Skin of body (tissue), 3 donors: ENCODE measurements at places on chromosomes 5 and 9. TPM values are rescaled to one million over a fixed set of nuclear protein-coding genes. Genes with fewer than 3 reads are reported as not detected.
A peak's percentile ranks its signal among the peaks of the same experiment; 100 is the strongest.

DNA sequence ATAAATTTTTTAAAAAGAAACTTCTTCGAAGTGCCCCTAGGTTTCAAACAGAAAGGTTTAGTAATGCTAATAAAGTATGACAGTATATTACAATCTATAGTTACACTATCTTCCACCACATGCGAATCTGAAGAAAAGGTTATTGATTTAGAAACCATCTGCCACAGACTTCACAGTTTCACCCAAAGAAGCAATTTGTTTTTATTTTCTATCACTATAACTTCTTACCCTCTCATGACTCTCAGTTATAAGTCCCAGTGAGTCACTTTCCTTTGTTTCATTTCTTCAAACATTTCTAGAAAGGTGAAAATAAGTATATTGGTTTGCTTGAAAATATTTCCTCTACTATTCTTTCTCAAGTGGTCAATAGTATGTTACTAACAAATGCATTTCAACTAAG lies 93.6 kb downstream of the MCTP1 start:
- DNase-seq: no peak

GRCh38 chr9:87850391-87850790 lies 32.3 kb upstream of the SPATA31E1 start:
- DNase-seq: no peak

DNA sequence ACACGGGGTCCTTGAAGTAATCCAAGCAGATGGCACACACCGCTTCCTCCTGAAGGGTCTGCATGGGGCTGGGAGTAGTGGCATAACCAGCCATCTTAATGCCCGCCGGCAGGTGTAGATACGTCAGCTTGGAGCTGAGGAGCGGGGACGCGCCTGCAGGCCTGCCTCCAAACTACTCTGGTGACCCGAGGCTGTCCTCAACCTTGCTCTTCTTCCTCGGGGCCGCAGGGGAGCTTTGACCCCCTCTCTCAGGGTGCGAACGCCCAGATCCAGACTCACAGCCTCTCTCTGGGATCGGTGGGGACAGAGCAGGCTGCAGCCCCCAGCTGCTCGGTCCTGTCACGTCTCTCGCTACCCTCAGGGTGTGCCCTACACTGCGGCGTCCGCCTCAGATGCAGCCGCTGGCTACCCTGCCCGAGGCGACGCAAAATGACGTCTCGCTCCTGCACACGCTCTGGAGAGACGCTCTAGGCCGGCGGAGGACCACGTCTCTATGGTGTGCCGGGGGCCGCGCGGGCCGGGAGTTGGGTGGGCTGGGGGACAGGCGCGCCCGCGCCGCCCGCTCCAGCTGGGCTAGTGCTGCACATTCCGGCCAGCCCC lies at the start of gene TRIM52:
TRIM52 (minus strand) TSS at position 424 of the 600 bp plus-strand sequence; CDS start at position 94, 330 bp downstream.
- no peak for DNase-seq

GRCh38 chr9:13750061-13750460 lies 470.6 kb upstream of the MPDZ start:
- DNase-seq: no peak

Gene IL4
- total RNA-seq: not detected

DNA sequence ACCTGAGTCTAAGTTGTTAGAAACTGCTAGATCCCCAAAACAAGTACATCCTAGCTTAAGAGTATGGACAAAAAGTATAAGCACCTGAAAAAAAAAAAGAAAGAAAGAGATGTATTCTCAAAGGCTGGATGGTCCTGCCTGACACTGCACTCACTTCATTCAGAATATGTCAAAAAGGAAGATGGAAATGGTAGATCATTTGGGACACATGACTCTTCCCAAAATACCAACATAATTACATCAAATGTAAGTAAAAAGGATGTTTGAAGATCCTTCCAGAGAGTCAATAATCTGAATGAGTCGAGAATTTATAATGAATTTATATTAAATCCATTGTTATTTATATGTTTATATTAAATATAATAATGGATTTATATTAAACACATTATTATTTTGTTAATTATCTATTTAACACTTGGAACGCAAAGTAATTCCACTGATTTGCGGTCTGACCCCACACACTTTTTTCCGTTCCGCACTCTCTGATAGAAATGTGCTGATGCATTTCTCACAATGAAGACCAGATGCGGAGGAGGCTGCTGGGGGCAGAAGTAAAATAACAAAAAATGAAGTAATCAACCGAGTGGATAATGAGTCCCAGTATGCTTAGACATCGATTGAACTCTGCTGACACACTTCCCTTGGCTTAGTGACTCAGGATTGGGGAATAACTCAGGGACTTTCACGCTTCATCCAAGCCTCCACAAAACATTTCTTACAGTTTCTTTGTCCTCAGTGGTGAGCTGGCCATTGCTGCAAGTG lies 201.2 kb downstream of the ADAMTS12 start:
- peak; percentile 66 for DNase-seq

GRCh38 chr9:19188771-19189170 lies 41.7 kb upstream of the DENND4C start:
- DNase-seq: no peak

Gene TPM2
- total RNA-seq: 517 TPM

- DNase-seq: no peak
Observed at GRCh38 chr9:107378006-107378405, 94.9 kb downstream of the RAD23B start.

GRCh38 chr5:101532430-101532829 lies 629.3 kb upstream of the ST8SIA4 start:
- DNase-seq: no peak

GRCh38 chr5:51156838-51157237 lies 226.4 kb upstream of the ISL1 start:
- DNase-seq: no peak

GRCh38 chr5:147538236-147538635 lies 28.4 kb upstream of the DPYSL3 start:
- no peak for DNase-seq

DNA sequence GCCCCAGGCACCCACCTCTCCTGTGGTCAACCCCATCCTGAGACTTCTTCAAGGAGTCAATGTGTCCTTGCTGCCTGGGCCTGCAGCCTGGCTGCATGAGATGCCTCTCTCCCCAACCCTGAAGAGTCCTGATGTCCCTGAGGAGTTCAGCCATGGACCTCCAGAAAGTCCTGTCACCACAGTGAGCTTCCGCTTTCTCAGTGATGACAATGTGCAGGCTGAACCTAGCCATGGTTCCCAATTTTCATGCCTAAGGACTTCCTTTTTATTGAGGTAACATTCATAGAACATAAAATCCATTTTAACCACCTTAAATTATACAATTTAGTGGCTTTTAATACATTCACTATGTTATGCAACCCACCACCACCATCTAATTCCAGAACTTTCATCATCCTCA lies 29.1 kb downstream of the DAP start:
- DNase-seq: no peak

Gene ASPN
- 197 TPM for total RNA-seq

Gene ZDHHC11B
- total RNA-seq: 0.89 TPM

GRCh38 chr9:34343605-34344004 lies 14.2 kb downstream of the NUDT2 start:
- no peak for DNase-seq

GRCh38 chr9:134553061-134553891 lies 88.3 kb upstream of the COL5A1 start:
- DNase-seq: no peak

- no peak for DNase-seq
Observed at GRCh38 chr5:27388755-27389154, 350.4 kb upstream of the CDH9 start.

DNA sequence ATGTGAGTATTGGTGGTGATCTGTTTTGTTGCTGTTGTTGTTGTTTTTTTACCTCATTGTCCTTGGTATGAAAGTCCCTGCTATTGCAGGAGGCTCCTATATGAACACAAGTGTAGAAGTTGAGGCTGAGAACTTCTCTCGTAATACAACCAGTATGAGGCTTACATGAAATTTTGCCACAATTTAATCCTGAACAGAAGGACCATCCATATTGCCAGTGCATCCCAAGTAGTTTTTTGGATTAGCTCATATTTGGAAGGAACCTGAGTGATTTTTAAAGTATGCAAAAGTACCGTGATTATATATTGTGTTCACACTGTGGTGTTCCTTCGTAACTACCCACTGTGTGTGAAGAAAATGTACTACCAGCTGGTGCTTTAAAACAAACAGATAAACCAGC lies 2095.5 kb upstream of the WWC1 start:
- no peak for DNase-seq

GRCh38 chr5:132420706-132421272 lies 51.3 kb downstream of the SLC22A5 start:
- DNase-seq: no peak
